ENCODE measurements at places on chromosomes 2 and 18.

DNA sequence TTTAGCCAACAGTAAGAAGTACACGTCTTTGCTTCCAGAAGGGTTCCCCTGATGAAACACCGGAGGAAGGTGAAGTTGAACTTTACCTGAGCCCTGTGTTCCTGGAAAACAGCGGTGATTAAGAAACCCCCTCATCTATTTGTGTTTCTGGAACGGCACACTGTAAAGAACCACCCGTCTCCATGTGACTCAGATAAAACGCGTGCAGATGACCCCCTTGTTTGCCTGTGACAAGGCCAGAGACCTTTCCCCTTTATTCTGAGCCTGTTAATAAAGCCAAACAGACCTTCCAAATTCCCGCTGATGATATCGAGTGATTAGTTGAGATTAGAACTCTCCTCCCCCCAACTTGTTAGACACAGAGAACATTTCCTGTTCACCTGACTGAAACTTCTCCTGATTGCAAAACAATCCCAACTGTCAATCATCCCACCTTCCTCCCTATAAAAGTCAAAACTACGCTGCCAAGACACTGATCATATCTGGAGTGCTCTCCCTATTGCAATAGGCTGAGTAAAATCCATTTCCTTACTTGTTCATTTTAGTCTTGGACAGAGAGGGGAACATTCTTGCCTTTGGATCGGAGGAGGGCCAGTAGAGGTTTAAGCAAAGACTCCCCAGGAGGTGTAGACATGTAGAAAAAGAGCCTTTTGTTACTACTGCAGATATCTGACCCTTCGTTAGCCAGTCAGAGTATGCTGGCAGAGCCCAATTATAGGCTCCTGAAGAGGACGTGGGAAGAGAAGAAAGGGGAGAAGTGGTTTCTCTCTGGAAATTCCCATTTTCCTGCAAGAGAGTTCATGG lies 914 bp upstream of the IWS1 start:
- no peak for DNase-seq

- no peak for DNase-seq
Measured at GRCh38 chr18:70024829-70025228, 77.2 kb upstream of the CD226 start.

DNA sequence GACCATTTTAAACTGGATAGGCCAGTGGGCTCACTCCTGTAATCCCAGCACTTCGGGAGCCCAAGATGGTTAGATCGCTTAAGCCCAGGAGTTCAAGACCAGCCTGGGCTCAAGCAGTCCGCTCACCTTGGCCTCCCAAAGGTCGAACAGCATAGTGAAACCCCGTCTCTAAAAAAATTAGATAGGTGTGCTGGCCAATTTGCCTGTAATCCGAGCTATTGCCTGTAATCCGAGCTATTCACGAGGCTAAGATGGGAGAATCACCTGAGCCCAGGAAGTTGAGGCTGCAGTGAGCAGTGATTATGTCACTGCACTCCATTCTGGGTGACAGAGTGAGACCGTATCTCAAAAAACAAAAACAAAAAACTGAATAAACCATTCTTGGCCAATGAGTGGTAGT lies 52.6 kb upstream of the EMILIN2 start:
- DNase-seq = no peak

GRCh38 chr18:9941103-9941502 lies 27.3 kb downstream of the VAPA start:
- DNase-seq = no peak

GRCh38 chr18:68843473-68844089 lies 45.7 kb downstream of the CCDC102B start:
- no peak for DNase-seq

GRCh38 chr2:221435171-221435570 lies 136.9 kb downstream of the EPHA4 start:
- no peak for DNase-seq

- peak; percentile 5 for DNase-seq
Measured at GRCh38 chr2:179096090-179096489, 46.2 kb upstream of the CCDC141 start.

DNA sequence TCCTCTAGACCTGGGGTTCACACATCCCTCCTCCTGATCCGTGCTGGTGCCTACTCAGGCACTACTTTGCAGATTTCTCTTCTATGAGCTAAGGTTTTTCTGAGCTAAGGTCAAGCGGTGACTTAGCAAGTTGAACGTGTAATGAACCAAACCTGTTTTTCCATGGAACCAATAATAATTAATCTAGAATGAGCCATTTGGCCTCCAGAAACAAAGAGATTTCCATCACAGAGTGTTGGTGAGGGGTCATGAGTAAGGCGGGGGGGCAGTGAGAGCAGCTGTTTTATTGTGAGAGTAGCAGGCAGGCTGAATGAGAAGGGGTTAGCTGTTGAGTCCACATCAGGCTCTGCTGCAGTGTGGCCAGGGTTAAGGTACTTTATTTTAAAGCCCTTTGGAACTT lies 112.0 kb upstream of the FOSL2 start:
- no peak for DNase-seq

DNA sequence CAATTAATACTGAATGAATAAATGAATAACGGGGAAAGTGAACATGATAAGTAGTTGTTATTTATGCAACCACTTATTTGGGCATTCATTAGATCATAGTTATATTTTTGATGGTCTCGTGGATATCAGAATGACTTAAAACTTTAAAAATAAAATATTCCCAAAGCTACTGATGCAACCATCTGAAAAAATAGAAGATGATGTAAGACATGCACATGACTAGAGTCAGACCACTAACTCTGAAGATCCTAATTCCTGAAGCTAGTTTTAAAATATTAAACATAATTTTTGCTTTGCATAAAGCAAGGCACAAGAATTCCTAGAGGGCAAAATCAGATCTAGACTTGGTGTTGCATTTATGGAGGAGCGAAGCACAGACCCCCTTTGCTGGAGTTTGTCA lies 616.1 kb downstream of the IRS1 start:
- DNase-seq = no peak

DNA sequence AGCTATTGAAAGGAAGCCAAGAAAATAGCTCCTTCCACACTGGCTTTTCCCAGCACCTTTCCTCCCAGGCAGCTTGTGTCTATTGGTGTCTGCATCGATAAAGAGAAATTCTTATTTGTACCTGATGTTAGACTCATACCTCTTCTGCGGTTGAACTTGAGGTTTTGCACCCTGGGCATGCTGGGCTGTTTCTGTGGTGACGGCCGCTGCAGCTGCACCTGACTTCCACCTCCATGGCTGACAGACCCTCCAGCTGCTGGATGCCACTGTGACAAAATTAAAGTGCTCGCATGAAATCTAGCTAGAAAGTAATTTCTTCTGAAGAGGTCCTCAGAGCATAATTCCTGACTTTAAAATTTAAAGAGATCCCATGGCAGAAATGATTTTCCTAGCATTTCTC lies 6.6 kb downstream of the FECH start:
- no peak for DNase-seq

DNA sequence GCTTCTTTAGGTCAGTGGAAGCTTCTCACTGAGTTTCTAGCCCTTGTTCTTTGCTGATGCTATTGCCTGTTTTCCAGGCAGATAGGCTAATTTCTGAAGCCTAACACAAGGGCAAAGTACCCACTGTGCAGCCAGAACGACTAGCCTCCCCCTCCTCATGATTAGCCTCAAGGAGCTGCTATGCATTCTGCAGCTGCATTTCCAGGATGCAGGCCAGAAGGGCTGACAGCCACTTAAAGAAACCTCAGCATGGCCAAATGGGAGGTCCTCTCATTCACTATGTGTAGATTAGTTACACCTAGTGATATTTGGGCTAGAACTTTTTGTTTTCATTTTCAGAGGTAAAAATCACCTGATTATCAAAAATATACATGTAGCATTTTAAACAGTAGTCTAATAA lies 216.0 kb downstream of the RAD51AP2 start:
- DNase-seq = no peak

- no peak for DNase-seq
Measured at GRCh38 chr2:25548601-25549000, 124.8 kb downstream of the DTNB start.

GRCh38 chr2:100124761-100125160 lies 17.6 kb downstream of the AFF3 start:
- no peak for DNase-seq

- no peak for DNase-seq
Measured at GRCh38 chr2:11678306-11678960, 8.4 kb upstream of the NTSR2 start.

GRCh38 chr18:31420524-31420923 lies 27.0 kb upstream of the DSG3 start:
- no peak for DNase-seq

- peak; percentile 76 for DNase-seq
Measured at GRCh38 chr18:80202264-80202998, 44.9 kb downstream of the PARD6G start.

DNA sequence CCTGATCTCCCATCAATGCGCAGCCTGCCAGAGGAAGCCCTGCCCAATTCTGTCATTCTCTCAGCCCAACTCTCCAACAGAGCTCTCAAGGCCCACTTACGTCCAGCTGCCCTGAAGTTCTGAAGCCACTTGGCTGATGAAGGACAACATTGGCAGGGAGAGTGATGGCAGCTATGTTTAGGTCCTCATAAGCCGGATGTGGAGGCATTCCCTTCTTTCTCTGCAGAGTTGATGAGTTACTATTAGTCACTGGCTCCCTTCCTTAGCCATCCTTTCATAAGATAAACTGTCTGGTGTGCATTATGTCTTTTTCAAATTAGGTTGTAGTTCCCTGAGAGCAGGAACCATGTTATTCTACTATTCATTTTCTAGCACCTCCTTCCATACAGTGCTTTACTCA lies 22.5 kb upstream of the TACR1 start:
- DNase-seq = no peak

- no peak for DNase-seq
Measured at GRCh38 chr2:25332571-25332970, 9.2 kb downstream of the DNMT3A start.

DNA sequence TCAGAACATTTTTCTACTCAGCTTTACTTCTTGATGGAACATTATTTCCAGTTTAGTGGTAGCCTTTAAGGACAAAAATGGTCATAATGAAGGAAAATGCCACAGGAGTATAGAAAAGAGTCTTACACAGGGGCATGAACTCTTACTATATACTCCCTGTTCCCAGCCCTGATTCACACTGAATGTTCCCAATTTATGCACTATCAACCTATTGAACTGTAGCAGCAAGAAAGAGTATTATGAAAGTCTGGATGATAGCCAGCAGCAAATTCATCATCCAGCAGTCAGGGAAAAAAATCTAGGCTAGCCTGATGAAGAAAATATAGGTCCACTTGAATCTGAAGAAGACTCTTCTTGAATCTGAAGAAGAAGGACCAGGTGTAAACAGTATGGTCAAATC lies 1170.3 kb upstream of the CHAC2 start:
- no peak for DNase-seq

- no peak for DNase-seq
Measured at GRCh38 chr2:13091455-13091854, 374.7 kb downstream of the TRIB2 start.

DNA sequence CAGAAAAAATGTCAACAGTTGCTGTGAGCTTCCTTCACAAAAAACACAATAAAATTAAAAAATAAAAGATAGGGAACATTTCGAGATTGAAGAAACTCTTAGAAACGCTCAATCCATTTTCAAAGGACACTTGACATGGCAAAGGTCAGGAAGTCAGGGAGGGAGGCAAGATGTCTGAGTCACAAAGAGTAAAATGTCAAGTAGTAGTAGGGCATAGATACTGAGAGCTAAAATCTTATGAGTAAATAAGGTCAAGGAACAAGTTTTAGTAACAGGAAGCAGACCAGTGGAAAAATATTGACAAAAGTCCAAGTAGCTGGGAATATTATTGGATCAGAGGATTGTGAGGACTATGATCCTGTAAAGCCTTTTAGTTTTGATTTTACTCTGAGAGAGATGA lies 495.6 kb downstream of the TMX3 start:
- DNase-seq = no peak

DNA sequence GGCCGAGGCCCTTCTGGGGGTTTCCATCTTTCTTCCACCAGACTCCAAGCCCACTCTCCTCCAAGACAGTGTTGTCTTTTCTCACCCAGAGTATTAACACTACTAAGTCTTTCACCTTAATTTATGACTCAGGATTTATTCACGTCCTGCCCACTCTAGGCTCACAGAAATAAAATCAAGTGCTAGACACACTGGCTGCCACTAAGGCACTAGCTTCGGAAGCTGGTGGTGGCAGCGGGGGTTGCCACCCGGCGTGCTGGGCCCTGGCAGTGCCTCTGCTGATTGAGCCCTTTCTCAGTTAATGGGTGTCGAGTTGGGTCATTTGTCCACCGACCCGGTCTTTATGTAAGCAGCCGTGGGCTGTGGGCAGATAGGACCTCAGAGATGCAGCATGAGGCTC lies 93.6 kb upstream of the FZD5 start:
- DNase-seq = no peak

DNA sequence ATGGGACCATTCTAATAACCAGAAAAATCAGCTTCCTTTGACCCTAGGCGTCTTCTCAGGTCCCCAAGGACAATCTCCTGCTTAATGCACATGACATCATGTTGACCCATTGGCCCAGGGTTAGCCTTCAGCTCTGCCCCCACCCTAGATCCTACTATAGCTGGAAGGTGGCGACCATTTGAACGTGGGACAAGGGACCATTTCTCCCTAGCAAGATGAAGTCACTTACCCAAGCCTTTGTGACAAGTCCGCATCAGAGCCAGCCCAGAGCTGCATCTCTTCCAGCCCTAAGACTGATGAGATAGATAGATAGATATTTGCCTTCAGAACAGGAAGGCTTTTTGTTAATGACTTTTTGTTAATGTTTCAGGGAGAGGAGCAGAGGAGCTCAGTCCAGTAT lies 28.2 kb upstream of the TAF1B start:
- peak; percentile 14 for DNase-seq

DNA sequence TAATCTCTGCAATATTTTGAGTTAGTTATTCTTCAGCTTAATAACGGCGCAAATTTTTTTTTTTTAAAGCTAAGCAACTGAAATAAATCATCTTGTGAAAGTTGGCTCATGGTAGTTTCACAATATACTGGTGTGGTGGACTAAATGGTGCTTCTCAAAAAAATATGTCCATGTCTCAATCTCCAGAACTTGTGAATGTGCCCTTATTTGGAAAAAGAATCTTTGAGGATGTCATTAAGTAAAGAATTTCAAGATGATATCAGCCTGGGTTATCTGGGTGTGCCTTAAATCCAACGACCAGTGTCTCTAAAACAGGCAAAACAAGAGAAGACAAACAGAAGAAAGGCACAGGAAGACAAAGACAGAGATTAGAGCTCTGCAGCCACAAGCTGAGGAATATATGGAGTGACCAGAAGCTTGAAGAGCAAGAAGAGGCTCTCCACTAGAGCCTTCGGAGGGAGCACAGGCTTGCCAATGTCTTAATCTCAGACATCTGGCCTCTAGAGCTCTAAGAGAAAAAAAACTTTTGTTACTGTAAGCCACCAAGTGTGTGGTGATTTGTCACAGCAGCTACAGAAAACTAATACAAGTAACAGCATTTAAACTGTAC lies 71.4 kb downstream of the HNMT start:
- DNase-seq = no peak

- DNase-seq = no peak
Measured at GRCh38 chr18:48133671-48134251, 203.3 kb upstream of the SMAD2 start.

DNA sequence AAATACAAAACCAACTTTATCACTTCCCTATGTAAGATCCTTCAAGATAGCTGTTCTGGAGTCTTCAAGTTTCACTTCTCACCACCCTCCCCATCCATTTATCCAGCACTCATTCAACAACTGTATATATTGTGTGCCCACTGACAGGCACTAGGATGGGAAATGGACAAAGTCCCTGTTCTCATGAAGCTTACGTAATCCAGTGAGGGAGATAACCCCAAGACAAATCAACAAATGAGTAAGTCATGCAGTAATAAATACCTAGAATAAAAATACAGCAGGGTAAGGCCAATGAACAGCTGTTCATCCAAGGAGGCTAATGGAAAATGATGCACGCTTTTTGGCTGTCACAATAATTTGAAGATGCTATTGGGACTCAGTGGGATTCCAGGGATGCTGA lies 133.8 kb downstream of the MEMO1 start:
- DNase-seq = no peak

All from GM13977 (cell line).